ENCODE measurements at places on chromosomes 13 and 19.

GRCh38 chr19:34436716-34437115 lies 8.5 kb downstream of the UBA2 start:
- DNase-seq, result no peak

GRCh38 chr19:29819300-29819699 lies 7.5 kb downstream of the CCNE1 start:
- no peak for DNase-seq

- DNase-seq, result no peak
Measured at GRCh38 chr19:7883796-7884570, 4.3 kb upstream of the LRRC8E start.

DNA sequence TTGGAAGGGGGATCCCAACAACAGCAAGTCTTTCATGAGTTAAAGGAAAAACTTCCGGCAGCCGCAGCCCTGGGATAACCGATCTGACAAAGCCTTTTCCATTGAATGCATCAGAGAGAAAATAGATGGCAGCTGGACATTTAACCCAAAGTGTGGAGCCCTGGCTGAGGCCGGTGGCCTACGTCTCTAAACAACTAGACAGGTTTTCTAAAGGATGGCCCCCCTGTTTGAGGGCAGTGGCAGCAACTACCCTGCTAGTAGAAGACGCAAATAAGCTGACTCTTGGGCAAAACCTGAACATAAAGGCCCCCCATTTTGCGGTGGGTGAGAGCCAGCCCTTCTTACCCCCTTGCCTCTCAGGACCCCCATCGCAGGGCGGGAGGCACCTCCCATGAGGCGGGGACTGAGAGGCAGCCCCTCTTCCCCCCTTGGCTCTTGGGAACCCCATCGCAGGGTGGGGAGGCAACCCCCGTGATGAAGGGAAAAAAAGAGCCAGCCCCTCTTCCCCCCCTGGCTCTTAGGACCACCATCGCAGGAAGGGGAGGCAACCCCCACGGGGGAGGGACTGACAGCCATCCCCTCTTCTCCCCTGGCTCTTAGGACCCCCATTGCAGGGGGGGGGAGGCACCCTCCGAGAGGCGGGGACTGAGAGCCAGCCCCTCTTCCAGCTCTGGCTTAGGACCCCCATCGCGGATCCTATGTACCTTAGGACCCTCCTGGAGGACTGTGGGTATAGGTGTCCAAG lies 2422.9 kb upstream of the PCDH20 start:
- DNase-seq, result no peak

GRCh38 chr19:58374200-58374599 lies 6.6 kb downstream of the ZNF837 start:
- DNase-seq, result no peak

GRCh38 chr13:28492569-28493367 lies 2.2 kb downstream of the FLT1 start:
- peak; percentile 31 for DNase-seq

DNA sequence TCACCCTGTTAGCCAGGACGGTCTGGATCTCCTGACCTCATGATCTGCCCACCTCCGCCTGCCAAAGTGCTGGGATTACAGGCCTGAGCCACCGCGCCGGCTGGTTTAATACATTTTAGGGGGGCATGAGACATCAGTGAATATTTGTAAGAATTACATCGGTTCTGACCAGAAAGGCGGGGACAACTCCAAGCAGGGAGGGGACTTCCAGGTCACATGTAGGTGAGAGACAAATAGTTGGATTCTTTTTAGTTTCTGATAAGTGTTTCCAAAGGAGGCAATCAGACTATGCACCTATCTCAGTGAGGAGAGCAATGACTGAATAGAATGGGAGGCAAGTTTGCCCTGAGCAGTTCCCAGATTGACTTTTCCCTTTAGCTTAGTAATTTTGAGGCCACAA lies 3.7 kb upstream of the ZNF552 start:
- no peak for DNase-seq

DNA sequence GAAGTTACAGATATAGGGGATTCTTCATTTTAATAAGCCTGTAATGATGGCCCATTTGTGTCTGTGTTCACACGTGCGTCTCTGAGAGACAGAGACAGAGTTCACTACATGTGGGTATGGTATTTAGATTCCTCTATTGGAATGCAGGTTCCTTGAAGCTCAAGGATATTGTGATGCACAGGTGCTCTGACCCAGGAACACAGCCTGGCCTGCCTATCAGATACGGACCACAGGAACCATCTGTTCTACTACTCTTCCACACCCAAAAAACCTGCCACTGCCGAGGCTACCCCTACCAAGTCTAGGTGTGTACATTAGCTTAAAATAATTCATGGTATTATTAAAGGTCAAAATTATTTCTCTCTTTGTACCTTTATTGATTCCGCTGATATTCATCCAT lies 289.2 kb downstream of the ATP8A2 start:
- no peak for DNase-seq

DNA sequence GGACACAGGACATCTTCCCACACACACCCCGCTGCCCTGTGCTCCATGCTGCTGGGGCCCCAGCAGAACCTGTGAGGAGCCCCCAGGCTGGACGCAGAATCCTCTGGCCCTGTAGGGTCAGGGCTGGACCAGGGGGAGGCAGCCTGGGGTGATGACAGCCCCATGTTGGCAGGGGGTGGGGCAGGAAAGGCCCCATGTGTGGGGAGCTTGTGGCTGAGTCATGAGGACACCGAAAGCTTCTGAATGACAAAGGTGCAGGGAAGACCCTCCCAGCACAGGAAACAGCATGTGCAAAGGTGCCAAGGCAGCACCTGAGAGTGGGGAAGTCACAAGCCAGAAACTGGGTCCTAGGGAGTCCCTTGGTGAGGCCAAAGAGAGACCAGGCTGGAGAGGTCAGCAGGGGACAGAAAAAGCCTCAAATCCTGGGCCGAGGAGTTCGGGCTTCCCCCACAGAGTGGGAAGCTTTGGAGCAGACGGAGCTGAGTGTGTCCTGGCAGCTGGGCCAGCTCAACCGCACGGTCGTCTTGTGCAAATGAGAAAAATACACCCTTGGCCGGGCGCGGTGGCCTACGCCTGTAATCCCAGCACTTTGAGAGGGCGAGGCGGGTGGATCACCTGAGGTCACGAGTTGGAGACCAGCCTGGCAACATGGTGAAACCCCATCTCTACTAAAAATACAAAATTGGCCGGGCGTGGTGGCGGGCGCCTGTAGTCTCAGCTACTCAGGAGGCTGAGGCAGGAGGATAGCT lies 17.5 kb downstream of the ATP8B3 start:
- DNase-seq, result no peak

DNA sequence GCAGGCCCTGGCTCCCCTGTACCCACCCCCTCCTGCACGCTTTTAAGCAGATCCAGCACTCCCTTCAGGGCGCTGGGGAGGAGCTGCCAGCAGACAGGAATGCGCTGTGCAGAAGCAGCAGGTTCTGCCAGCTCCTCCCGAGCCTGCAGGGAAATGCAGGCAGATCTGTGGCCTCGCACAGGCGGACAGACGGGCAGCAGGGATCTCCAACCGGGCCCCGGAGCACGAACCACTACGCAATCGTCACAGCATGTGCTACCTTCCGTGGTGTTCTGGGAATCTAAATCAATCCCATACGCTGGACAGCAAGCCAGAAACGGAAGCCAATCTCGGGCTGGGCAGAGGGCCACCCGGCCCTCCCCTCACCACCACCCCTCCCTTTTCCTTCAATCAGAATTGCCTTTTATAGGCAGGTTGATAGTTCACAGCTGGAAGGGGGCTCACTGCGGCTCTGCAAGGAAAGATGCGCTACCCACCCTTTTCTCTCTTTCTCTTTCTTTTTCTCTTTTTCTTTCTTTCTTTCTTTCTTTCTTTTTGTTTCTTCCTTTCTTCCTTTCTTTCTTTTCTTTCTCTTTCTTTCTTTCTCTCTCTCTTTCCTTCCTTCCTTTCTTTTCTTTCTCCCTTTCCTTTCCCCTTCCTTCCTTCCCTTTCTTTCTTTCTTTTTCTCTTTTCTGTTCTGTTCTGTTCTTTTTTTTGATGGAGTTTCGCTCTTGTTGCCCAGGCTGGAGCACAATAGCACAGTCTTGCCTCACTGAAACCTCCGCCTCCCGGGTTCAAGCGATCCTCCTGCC lies 99.9 kb downstream of the GNG7 start:
- DNase-seq, result peak; percentile 64

DNA sequence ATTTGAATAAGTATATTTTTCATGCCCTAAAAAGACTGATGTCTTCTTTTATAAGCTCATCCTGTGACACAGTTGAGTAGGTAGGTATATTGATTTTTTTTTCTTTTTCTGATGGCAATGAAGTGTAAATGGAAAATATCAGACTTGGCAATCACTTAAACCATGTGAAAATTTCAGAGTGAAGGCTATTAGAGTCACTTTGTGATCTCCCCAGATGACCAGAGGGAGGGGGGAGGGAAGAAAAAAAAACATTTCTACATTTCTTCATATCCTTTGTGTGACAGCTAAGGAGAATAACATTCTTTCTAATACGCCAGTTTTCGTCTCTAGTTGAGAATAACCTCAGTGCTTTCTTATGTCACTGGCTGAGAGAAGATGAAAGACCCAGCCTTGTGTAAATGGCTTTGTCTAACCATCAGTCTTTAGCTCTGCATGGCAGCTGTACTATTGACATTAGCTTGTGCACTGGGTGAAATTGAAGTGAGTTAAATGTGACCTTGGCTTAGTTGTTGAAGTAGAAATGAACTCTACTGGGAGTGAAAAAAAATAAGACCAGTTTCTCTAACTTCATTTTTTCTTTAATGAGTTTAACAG lies 332.1 kb upstream of the DACH1 start:
- DNase-seq, result no peak

DNA sequence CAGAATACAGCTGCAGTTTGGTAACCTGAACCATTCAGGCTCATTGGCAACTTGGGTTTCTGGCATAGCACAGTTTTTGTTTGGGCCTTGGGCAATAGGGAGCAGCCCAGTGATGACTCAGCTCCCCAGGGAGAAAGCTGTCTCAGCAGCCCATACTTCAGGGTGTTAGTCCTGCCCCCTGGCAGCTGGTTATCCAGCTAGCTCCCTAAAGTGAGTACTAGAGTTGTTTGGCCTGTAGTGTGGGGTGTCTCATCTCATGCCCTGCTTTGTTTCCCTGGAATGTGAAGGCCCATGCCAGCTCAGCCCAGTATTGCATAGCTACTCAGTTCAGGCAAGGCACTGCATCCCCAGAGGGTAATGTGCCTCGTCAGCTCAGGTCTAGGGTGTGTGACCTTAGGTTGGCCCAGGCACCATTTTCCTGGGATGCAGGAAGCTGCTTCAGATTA lies 18.2 kb upstream of the ZNF543 start:
- no peak for DNase-seq

DNA sequence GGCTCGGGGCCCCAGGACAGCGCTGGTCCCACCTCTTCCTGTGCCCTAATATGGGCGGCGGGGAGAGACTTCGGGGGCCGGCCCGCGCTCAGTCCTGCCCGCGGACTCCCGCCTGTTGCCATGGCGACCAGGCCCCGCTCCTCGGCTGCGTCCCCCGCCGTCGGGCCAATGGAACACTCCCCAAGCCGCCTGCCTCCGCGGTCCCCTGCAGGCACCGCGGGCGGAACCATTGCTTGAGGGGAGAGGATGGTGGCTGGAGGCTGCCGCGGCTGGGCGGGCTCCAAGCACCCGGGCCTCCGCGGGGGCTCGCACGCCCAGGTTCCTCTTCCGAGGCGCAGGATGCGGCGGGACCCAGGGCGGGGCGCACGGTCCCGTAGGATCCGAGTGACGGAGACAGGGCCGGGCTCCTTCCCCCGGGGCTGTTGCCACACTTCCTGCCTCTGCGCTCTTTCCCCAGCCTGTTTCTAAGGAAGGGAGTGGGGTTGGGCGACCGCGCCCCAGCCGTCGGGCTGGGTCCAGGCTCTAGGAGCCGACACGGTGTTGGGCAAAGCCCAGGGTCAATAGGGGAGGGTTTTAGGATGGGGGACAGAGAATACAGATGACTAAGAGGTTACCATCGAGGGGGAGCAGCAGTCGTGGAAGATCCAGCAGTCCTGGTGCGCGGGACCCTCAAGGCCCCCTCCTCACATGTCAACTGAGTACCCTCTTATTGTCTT lies 1.2 kb upstream of the JUNB start:
- peak; percentile 96 for DNase-seq

DNA sequence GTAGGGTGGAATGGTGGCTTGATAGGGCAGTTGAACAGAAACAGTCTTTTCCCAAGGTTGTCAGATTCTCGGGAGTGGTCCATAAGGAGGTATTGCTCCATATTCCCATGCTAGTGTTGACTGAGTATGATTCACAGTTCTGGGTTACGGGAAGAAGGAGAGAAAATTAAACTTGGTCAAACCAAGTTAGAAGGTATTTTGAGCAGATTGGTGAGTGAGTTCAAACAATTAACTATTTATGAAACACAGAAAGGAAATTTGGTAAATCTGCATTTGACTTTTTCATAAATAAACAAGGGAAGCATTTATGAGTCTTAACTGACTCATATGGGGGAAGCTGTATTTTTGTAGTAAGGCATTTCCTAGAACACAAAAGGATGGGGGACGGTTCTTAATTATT lies 2419.4 kb downstream of the PCDH9 start:
- DNase-seq, result no peak

DNA sequence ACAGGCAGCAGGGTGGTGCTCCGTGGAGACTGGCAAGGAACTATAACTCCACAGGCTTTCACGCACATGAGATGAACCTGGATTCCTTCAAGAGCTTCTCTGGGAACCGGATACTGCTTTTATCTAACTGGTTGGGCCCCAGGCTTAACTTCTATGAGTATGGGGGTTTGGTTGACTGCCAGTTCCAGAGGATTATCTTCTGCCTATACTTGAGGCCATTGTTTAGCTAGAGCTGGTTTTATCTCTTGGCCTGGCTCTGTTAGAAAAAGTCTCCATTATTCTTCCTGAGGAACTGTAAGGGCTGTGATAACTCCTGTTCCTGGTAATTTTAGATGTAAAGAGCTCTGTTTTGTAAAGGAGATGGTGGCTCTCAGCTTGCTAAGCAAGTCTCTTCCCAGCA lies 40.9 kb downstream of the ZNF846 start:
- no peak for DNase-seq

DNA sequence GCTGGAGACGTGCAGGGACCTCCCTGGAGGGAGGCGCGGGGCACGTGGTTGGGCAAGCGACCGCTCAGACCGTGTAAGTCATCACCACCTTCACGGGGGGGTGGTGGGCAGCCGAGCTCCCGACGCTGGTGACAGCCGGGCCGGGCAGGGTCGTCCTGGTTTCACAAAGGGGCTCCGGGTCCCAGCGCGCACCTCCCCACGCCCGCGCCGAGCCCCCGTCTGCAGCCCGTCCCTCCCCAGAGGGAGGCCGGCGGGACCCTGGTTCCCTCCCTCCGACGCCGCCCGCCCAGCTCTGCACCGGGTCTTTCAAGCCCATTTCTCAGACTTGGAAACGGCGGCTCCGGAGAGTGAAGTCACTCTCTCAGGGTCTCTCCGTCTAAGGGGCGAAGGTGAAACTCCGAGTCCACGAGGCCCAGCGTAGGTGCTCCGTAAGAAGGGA lies 729 bp upstream of the ARID3A start:
- peak; percentile 79 for DNase-seq

DNA sequence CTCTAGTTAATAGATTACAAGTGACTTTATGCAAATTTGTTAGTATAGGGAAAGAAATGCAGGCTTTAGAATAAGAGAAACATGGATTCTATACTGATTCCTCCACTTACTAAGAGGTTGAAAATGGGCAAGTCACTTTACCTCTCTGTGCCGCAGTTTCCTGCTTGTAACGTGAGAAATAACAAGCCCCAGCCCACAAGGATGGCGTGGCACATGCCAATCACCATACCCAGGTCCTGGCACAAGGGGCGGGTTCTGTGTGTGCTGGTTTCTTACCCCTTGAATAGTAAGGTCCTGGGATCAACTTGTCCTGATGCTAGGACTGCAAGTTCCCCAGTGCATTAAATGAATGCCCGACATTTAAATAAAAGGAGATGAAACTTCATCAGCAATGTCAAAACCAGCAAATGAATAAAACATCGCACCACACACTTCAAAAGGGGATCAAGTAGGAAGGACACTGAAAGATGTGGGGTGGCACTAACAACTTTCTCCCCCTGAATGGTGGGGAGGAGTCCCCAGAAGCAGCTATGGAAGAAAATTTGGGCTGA lies 7.9 kb upstream of the SIGLEC9 start:
- no peak for DNase-seq
